ENCODE measurements at places on chromosomes 6 and 20.
A peak's percentile ranks its signal among the peaks of the same experiment; 100 is the strongest.

GRCh38 chr20:50668798-50669197 is 22.5 kb downstream of the RIPOR3 start:
- DNase-seq: no peak

DNA sequence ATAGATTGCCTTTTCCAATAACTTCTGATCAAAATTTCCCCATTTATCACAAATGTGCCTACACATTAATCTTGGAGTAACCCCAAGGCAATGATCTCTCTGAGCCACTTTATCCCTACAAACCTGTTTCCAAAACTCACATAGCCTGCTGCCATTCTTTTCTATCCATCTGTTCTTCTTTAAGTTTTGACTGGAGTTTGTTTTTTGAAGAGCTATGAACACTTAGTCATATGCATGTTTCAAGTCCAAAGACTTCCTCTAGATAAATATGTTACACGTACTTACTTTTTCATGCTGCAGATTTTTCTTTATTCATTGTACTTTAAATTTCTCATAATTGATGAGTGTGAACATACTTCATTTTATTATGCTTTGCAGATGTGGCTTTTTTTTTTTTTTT is 488.9 kb upstream of the CITED2 start:
- no peak for DNase-seq

DNA sequence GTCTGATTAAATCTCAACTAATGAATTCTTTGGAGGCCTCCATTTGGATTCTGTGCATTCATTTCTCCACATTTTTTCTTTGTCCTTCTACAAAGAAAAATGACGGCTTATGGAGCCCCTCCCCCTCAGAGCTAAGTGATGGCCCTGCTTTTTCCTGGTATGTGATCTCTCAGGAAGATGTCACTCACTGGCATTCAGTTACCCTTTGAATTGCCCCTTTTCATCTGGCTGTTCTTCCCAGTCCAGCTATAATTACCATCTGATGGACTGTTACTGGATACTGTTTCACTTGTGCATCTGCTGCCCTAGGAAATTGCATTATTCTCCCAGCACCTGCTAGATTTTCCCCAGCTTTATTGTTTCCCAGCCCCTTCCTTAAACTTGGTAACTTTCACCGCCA is 151.9 kb downstream of the CFAP61 start:
- no peak for DNase-seq

DNA sequence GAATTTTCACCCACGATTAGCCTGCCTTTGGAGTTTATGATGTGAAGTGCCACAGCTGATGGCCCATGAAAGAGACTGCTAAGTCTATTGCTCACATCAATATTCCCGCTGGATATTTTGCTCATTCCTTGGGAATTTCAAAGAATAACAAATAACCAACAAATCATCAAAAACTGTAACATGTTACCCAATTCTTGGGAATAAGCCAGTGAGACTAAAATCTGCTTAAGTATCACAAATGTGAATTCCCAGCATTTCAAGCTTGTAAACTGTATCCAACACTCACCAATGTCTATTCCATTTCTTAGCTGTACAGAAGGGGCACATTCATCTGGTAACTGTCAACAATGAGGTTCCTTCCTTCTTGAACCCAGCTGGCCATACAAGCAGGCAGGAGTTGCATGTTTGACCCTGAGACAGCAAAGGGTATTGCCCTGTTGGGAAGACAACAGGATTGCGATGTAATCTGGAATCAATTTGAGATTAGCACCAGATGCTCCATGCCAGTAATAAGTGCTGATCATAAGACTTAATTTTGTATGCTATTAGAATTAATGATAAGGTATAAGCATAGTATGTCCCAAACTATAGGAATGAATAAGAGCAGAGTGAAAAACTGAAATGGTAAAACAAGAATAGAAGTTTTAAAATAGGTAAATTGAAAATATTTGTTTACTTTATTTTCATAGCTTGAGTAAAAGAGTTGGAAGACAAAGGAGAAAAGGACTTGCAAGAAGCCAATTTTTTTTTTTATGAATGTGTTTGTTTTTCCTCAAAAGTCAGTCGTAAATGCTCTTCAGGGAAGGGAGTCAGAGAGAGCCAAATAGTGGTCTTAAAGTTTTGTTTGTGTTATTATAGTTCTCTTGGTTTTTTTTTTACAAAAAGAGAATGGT is 58.8 kb downstream of the RSPO3 start:
- no peak for DNase-seq

GRCh38 chr6:77502981-77503380 is 39.7 kb upstream of the HTR1B start:
- no peak for DNase-seq

- no peak for DNase-seq
Measured at GRCh38 chr6:45813943-45814342, 201.7 kb downstream of the CLIC5 start.

- no peak for DNase-seq
Measured at GRCh38 chr20:37518606-37519507, 2.2 kb upstream of the NNAT start.

- DNase-seq: no peak
Measured at GRCh38 chr20:6863355-6863754, 95.9 kb downstream of the BMP2 start.

DNA sequence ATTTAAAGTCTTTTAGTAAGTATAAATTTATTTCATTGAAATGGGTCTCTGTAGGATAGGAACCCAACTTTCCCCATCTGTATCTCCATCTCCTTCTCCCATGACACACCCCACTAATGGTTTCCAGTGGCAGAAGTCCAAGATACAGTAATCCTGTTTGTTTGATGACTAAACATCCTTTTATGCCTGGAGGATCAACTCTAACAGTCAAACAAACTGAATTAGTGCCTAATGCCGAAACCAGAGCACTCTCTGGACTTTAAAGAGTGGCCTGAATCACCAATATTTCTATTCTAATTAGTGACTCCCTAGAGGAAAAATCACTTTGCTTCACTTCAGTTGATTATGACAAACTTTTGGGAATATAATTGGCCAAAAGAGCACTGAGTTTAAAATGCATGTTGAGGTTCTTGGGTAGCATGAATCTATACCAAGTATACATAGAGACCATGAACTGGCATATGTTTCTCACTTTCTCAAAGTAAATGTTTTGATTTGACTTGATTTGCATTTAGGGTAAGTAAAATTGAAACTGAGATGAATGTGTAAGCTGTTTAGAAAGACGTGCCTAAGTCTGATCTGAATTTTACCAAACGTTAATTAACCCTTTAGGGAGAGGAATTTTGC is 776.4 kb upstream of the NRSN1 start:
- DNase-seq: no peak

DNA sequence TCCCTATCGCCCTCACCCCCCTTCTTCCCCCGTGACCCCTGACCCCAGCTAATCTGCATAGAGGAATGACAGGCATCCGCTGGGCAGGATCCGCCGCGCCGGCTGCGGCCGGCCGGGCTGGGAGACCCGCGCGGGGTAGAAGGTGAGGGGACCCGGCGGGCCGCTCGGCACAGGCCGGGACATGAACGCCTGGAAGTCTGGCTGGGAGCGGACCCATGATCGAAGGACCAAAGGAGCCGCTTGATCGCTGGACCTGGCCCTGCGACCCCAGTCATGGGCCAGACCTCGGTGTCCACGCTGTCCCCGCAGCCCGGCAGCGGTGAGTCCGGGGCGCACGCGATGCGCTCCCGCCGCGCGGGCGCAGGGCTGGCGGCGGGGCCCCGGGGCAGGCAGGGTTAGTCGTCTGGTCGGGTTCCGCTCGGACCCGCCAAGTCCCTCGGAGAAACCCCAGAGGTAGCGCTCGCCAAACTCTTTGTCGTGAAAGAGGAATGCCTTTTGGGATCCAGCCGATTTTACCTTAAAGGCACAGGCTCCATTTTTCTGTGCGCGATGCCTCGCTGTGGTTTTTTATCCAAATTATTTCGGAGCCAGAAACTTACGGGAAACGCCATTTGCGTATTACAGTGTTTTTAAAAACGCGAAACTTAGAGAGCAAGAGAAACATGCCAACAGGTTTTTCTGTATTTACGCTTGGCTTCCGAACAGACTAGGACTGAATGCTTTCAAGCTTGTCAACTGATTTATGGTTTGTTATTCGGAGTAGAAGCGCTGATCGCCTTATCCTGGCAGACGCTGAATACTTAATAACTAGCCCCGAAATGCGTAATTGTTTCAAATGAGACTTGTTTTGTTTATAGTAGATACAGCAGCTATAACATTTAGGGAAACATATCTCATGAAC is at the start of gene PHACTR2:
PHACTR2 (plus strand) TSS at position 75 of the 901 bp plus-strand sequence; CDS start at position 274, 199 bp downstream.
- peak; percentile 51 for DNase-seq

Measured in occipital lobe (tissue), 3 donors.